ENCODE measurements at places on chromosomes 3 and 15.

GRCh38 chr3:96677156-96677555 is 137.2 kb upstream of the EPHA6 start:
- DNase-seq: no peak

DNA sequence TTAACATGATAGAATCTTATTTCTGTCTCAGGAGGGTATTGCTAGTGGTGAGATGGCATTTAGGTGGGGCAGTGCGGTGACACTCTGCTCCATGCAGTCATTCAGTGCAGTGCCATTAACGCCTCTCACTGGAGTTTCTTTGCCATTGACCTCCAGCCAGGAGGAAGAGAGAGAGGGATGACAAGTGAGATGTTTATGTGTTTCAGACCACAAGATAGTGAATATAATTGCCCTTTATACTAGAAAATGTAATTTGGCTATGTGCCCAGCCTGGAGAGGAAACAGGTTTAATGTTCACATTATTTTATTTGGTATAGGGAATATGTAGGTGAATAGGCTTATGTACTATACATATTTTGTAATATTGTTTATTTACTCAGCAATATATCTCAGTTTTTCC is 84.5 kb downstream of the ZIC1 start:
- DNase-seq: no peak

DNA sequence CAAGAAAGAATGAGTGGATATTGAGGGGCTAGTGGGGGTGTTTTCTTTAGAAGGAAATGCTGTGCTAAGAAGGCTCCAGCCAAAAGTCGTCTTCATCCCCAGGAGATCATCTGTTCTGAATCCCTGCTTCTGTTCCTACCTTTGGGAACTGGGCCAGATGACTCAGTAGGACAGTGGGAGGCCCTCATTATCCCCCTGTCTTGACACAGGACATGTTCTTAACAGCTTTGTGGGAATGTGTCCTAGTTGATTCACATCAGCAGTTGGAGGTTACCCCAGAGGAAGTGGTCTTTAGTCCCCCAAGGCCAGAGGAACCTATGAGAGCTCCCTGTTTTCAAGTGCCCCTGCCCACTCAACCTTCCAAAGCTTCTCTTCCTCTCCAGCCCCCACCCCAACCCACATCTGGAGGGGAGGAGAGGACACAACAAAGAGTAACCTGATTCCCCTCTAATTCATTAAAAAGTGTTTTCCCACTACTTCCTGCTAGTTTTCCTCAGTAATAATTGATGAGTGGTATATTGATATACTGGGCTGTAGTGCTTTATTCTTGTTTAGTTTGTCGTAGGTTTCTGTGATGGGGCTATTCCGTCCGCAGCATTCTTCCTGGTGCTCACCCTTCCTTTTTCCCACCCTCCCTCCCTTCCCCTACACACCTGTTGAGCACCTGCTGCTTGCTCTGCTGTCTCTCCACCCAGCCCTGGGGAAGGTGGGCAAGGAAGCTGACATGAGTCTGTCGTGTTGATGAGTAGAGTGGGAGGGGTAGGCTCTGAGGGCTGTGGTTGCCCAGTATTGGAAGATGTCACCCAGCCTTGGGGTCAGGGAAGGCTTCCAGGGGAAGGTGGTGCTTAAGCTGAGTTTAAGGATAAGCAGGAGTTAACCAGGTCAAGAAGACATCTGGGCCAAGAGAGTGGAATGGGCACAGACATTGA is 9.3 kb downstream of the PXYLP1 start:
- no peak for DNase-seq

GRCh38 chr3:17192995-17193394 is 308.2 kb downstream of the PLCL2 start:
- no peak for DNase-seq

DNA sequence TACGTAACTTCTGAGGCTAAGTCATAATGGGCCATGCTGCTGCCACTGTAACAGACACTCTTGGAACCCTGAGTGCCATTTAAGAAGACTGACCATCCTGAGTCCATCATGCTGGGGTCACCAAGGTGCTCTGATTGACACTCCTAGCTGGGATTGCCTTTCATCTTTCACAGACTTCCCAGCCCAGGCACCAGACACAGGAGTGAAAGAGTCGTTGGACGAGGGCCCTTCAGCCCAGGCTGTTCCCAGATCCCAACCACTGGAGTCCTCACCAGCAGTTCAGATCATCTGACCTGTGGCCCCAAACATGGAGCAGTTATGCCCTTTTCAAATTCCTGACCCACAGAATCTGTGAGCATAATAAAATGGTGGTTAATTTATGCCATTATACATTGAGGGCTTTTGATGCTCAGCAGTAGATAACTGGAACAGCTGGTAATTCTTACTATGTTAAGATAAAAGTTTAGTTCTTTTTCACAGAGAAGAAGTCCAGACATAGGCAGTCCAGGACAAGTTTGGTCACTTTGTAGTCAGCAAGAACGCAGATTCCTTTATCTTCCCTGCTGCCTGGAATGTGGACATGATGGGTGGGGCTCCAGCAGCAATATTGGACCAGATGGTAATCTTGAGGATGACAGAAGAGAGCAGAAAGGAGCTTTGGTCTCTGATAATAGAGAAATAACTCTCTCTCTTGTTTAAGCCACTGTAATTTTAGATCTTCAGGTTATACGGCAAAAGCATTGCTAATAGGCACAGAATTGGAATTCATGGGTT is 7.3 kb upstream of the EHD4 start:
- no peak for DNase-seq
